ENCODE measurements at places on chromosomes 5 and 9.
A peak's percentile ranks its signal among the peaks of the same experiment; 100 is the strongest.

GRCh38 chr5:116370149-116370548 is 204.5 kb downstream of the SEMA6A start:
- no peak for DNase-seq

GRCh38 chr5:168409591-168410458 is 76.4 kb upstream of the RARS1 start:
- DNase-seq, result peak; percentile 48

- DNase-seq, result no peak
Measured at GRCh38 chr9:90891308-90892040, 89.9 kb downstream of the SYK start.

DNA sequence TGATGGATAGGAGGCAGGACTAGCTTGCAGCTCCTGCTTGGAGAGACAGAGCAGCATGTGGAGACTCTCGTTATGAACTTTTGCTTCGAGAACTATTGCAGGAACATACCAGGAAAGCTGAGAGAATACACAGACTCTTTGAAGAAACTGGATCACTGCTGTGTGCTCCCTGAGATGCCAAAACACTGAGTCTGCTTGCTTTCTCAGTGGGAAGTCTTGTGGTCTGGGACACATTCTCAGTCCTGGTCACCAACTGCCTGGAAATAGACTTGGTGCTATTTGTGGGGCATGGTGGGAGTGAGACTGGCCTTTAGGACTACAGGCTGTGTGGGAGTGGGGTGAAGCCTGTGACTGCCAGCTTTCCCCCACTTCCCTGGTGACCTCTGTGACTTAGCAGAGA is 252.6 kb downstream of the MED10 start:
- no peak for DNase-seq

DNA sequence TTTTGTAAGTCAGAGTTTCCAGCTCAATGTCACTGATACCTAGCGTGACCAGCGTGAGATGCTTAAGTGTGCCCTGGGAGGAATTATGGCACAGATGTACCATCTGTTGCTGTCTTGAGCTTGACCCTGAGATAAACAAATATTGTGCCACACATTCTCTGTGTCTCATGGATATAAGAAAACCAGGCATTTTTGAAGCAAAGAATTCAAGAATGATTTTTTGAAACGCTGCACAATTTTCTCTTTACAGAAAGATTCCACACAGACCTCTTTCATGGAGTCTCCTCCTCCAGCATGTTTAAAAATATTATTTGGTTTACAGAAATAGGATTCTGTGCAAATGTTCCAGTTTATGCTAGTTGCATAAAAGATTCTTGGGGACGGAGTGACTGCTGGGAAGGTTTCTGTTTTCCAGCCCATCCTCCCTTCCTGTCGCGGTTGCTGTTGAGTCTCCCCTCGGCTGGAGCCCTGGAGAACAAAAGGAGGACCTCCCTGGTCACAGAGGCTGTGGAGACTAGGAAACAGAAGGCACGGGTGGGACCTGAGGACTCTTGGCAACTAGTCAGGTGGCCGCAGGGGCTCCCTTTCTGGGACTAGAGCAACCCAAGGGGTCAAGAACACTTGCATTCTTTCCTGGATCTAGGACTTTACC is 120.8 kb downstream of the RASGRF2 start:
- DNase-seq, result no peak

DNA sequence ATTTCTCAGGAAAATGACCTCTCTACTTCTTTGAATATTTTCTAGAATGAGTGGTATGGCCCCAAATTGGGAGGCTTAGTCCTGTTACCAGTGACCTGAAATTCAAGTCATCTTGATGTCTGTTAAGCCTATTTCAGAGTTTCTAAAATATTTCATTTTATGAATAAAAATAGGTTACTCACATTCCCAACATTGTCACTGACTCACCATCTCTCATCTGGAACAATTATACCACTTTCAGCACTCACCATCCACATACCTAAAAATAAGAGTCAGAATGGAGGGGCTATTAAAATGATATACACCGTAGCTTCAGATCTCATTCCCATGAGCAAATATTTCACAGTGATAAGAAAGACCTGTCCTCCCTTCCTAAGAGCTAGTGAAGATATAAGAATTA is 71.8 kb downstream of the KIAA1958 start:
- no peak for DNase-seq
